Effector CD8-positive, alpha-beta T cell (primary cell): ENCODE measurements at places on chromosomes 5 and 9.

- DNase-seq, result no peak
These were observed 118.7 kb downstream of the AUH start for GRCh38 chr9:91243029-91243428.

DNA sequence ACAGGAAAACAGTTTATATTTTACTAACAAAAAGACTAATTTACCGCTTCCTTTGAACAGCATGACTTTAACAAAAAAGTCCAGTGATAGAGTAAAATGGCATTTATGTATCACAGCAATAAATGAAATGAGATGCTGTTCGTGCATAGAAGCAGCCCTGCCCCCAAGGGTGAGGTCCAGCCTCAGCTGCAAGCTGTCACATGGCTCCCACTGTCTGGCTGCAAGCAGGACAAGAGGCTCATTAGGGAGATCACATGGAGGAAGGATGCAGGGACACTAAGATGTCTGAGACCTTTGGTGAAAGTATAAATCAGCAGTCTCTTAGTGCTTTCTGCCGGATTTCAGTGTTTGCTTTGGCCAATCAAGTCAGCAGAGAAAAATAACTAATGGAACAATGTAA is 23.0 kb downstream of the GDNF start:
- DNase-seq, result no peak

DNA sequence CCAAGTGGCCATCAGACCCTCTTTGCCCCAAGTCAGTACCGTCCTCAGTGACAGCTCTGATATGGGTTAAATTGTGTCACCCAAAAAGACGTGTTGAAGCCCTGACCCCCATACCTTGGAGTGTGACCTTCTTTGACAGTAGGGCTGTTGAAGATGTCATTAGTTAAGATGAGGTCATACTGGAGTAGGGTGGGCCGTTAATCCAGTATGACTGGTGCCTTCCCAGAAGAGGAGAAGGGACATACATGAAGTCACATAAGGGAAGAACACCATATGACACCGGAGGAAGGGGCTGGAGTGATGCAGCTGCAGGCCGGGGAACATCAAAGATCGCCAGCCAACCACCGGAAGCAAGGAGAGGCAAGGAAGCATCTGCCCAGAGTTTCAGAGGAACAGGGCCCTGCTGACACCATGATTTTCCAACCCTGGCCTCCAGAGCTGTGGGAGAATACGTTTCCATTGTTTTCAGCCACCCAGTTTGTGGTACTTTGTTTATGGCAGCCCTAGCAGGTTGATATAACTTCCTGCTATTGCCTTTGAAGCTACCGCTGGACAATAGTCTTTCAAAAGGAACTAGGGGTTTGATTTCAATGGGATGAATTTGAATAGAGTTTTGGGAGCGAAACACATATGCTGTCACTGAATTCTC is 36.4 kb upstream of the CPEB4 start:
- no peak for DNase-seq

DNA sequence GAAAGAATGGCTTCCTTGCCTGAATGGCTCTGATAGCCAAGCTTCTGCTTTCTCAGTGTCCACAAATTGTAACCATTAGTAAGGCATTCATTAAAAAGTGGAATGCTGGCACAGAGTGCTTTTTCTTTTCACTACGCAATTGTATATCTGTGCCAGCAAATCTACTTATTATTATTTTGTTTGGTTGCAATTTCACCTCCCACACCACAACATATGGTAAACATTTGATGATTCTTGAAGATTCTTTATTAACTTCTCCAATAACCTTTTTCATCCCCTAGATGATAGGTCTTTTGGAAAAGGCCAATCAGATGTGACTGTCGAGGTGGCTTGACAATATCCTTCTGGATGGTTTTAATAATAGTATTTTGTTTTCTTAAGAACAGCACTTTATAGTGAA is 234.1 kb downstream of the TMEM38B start:
- DNase-seq, result no peak

- no peak for DNase-seq
These were observed 66.7 kb upstream of the FOXE1 start for GRCh38 chr9:97786341-97786740.

DNA sequence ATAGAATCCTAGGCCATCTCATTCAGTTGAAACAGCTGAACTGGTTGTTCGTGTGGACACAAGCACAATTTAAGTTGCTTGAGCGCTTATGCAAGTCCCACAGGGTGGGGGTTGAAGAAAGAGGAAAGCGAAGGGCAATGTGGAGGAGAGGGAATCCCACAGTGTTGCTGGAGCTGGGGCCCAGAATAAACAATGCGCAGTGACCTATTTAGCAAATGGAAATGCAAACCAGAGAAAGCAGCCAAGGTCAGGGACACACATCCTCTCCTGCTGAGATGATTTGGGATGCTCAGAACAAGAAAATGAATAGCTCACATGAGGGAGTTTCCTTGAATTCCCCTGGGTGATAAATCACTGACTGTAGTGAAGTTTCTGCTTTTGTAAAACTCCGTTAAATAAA is 838.3 kb downstream of the TLE4 start:
- DNase-seq, result no peak

DNA sequence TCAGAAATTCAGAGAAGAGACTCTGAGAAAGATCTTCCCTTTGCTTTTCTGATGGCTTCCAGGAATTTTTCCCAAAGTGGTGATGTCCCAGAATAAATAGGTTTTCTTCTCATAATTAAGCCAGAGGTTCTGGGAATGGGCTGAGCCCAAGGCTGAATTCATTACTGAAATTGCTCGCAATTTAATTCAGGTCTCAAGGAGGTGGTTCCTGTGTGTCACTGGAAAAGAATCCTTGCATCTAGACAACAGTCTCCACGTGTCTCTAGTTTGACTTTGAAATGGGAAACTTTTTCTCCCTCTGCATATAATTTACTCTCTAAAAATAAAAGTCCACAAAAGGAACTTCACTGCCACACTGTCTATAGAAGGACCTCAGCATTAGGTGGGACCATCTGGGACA is 27.8 kb upstream of the STX17 start:
- DNase-seq, result no peak

DNA sequence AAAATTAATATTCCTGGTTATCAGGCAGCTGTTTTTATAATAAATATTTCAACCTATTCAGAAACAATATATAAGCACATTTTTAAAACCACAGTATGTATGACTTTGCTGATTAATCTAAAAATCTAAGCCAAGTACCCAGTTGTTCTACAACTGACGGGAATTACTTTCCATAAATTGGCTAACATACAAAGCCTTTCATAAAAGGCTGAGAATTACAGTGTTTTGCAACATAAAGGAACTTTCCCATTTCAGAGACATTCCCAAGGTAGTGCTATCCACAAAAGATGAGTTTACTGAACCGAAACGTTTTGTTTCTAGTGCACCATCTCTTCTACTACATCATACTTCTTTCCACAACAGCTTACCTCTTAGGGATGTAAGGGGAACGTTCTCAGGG is 7.2 kb downstream of the RNF145 start:
- DNase-seq, result no peak

- no peak for DNase-seq
These were observed 46.0 kb downstream of the CRB2 start for GRCh38 chr9:123401879-123402513.

GRCh38 chr9:85142496-85142911 is 473.0 kb downstream of the NTRK2 start:
- DNase-seq, result no peak

DNA sequence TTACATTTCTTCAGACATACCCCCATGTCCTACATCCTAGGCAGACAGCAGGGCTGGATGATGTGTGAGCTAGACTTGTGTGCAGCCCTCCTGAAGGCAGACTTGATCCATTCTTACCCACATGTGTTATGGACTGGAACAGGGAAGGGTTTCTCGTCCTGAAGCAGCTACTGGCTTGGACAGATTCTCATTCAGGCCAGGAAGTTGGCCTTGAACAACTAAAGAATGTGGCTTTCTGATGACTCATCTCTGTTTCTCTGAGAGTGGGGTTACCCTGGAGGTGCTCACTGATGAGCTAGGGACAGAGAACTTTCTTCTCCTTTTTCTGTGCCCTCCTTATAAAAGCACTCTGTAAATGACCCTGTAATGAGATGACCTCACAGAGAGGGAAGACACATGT is 246.5 kb downstream of the PCSK5 start:
- no peak for DNase-seq

DNA sequence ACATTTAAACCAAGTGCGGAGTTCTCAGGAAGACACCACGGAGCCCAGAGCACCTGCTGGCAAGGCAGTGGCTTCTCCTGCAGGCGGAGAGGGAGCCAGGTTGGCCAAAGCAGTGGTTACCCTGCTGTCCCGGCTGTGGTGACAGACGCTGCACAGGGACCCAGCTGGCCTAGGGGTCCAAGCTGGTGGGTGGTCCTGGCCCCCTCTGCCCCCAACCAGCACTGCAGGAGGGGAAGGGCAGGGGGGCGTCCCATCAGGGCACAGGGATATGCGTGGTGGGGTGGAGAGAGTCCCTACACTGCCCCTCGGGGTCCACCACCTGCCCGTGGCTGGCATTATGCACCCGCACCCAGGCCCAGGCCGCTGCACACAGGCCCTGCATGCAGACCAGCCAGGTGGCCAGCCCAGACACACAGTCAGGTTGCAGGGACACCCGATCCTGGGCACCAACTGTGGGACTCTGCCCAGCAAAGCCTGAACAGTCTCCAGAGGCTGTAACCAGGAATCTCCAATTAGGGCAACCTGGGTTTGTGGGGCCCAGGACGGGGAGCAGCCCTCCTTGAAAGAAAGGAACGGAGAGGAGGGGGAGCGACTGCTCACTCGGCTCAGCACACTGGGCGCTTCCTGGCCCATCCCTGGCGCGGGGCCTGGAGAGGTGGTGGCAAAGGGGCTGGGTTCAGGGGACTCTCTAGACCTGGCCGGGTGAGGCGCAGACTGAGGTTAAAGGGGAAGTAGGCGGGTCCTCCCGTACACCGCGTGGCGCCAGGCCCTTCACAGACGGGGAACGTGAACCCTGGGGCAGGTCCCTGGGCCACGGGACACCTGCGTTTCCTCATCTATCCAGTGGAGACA is 46.3 kb downstream of the NACC2 start:
- DNase-seq, result no peak

DNA sequence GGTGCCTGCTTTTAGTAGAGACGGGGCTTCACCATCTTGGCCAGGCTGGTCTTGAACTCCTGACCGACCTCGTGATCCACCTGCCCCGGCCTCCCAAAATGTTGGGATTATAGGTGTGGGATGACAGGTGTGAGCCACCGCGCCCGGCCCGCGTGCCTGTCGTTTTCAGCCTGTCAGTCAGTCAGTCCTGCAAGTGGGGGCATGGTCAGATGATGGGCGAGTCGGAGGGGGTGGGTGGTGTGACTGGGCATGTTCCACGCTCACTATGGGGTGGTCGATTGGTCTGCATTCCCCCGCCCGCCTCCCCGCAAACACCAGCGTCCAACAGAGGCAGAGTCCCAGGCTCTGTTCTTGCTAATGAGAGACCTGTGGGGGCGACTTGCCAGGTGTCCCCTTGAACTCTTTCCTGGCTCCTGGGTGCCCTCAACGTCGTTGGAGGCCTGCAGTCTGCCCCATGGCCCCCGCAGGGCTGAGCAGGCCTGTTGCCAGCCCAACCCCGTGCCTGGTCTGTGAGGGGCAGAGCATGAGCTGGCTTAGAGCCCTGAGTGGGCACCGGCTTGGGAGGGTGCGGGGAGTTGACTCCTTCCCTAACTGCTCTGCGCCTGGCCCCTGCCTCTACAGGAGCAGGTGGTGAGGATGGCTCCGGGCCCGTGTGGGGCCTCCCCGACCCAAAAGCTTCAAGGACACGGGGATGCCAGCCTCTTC is 23.1 kb downstream of the CRB2 start:
- DNase-seq, result no peak

DNA sequence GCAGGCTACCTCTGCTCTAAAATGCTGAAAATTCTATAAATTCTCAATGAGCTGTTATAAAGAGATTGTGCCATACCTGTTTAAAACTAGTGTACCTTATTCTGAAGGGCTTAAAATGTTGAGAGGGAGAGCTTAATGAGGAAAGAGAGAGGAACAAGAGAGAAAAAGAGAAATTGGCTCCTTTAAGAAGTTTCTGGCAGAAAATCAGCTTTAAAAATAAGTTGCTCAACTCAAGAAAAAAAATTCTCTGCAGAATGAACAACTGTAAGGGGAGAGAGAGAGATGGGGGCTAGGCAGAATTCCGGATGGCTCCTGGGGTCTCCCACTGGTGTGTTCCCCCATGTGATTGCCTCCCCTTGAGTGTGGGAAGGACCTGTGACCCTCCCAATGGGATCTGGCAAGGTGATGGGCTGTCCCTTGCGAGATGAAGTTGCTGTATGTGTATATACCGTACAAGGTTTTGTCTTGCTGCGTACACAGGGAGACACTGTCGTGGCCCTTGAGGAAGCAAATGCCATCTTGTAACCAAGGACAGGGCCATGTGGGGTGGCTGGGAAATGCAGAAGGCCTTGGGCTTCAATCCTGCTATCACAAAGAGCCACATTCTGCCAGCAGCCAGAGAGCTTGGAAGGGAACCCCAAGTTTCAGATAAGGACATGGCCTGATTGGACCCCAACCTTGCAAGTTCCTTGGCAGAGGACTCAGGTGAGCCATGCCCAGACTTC is 64.3 kb upstream of the S1PR3 start:
- no peak for DNase-seq

DNA sequence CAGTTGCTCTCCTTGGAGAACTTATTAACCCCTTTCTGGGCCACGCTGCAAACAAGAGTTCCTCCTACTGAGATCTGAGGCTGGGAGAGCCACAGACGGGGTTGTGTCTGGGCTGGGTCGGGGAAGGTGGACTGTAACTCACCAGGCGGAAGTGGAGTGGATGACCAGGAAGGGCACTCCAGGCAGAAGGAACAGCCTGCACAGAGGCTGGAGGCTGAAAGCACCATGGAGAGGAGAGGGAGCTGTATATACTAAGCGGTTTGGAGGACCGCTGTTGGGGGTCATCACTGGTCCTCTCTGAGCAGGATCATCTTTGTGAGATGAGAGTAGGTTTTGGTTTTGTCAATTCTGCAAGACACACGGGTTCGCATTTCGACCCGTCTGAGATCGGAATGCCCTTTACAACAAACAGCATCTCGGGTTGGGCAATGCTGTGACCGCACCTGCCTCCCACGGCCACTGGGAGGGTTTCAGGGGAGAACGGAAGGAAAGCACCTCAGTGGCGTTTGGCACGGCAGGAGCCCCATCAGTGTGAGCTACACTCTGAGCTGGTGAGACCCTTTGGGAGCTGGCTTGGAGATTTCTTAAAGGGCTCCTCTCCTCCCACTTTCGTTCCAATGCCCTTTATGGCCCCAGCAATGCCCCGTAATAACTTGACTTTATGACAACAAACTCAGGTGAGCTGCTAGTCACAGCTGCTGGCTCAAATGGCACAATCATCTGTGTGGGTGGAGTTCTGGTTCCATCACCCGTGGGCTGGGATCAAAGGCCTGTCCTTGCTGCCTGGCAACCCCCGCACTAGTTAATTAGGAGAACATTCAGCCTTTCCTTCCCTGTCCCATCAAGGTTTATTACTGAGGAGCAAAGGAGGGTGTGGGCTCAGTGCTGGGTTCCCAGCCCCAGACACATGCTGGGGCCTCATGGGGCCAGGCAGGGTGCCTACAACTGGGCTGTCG is 18.7 kb upstream of the NEURL1B start:
- DNase-seq, result no peak

GRCh38 chr9:130535818-130536521 is 43.4 kb upstream of the FUBP3 start:
- DNase-seq, result no peak
